Stomach (tissue), 19 donors: ENCODE measurements at places on chromosomes 7 and 10. TPM values are rescaled to one million over a fixed set of nuclear protein-coding genes. Genes with fewer than 3 reads are reported as not detected.

ZFAND2A gene
- 12.2 TPM for total RNA-seq

- peak; percentile 35 for DNase-seq
- no peak overlapping the region for H3K27ac ChIP-seq
- no peaks in the 10 kb centered on the region for H3K36me3 ChIP-seq
- peaks cover 35% of the 10 kb centered on the region for H3K4me1 ChIP-seq
- H3K27me3 ChIP-seq, result peaks cover 17% of the 10 kb centered on the region
Observed at GRCh38 chr10:101123085-101123814, 7.8 kb upstream of the TLX1 start.

DNA sequence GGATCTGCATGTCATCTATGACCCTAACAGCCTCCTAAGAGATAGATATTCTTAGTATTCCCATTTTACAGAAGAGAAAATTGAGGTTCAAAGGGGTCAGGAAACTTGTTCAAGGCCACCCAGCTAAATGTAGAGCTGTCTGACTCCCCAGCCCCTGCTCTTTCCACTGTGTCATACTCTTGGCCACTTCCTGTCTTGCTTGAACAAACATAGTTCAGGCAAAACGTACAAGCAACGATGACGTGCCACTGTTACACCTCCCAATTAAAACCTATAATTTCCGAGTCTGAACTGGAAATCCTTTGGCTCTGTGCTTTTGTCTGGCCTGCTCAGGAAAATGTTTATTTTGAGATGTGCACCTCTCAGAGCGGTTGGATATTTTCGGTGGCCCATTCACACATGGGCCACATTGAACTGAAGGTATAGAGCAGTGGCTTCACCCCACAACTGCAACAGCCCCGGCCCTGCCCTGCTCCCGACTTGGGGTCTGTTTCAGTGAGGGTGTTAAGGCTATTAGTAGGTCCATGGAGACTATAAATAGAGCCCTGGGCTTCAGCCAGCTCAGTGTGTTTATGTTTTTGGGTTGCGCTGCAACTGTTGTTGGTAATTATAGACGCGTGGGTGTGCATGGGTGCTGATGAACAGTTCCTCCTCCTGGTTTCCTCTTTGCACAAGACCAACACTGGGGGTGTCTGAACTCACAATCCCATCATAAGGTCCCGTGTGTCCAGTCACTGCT is 172.3 kb upstream of the ADO start:
- H3K4me1 ChIP-seq, result no peaks in the 10 kb centered on the region
- DNase-seq, result no peak
- no peak overlapping the region for H3K4me3 ChIP-seq

GRCh38 chr10:125633517-125633999 is 49.4 kb downstream of the TEX36 start:
- H3K36me3 ChIP-seq, result no peaks in the 10 kb centered on the region
- no peak overlapping the region for H3K4me3 ChIP-seq
- no peaks in the 10 kb centered on the region for H3K4me1 ChIP-seq
- H3K27ac ChIP-seq, result no peak overlapping the region
- no peak for DNase-seq

DNA sequence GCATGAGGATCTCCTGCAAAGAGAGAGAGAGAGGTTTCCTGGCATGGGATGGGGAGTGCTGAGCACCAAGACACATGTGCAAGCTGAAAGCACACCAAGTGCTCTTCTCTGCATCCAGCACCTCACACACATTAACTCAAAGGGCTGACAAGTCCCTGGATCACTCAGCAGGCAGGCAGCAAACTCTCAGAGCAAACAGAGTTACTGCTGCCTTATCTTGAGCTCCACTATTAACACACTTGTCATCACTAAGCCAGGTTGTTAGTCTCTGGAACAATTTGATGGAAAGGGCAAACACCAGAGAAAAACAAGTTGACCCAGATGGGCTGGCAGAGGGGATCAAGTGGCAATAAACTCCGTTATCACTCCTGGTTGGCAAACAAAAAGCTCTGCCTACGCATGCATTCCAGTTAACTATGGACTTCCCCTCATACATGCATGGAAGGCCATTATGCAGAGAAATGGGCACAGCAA is 349.9 kb downstream of the KCNMA1 start:
- no peaks in the 10 kb centered on the region for H3K27me3 ChIP-seq
- H3K4me3 ChIP-seq, result no peak overlapping the region
- DNase-seq, result no peak
- no peaks in the 10 kb centered on the region for H3K36me3 ChIP-seq
- peak overlapping the region; percentile 40 for H3K27ac ChIP-seq

HOXA3 gene
- total RNA-seq, result 0.87 TPM

- no peak overlapping the region for H3K4me3 ChIP-seq
- H3K27ac ChIP-seq, result no peak overlapping the region
- no peak for DNase-seq
- peaks cover 12% of the 10 kb centered on the region for H3K4me1 ChIP-seq
Observed at GRCh38 chr7:47666164-47666862, 84.4 kb upstream of the TNS3 start.

OR2A1 gene
- not detected for total RNA-seq

DNA sequence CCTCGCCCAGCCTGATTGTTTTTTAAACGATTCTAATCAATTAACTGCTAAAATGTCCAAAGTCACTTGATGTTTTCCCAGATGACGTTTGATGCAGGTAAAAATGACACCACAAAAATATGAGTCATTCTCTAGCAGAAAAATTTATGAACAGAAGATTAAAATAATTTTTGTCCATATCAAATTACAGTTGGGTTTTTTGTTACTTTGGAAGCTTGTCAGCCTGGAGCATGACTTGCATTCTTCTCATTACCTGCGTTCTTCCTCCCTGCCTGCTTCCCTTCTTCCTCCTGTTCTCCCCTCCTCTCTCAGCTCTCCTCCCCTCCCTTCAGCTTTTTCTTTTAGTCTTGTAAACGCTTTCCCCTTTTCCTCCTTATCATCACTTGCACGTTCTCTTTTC is 18.7 kb downstream of the IL15RA start:
- peaks cover 6% of the 10 kb centered on the region for H3K4me1 ChIP-seq
- H3K36me3 ChIP-seq, result peaks cover 97% of the 10 kb centered on the region
- no peak for DNase-seq
- H3K27me3 ChIP-seq, result no peaks in the 10 kb centered on the region

DNA sequence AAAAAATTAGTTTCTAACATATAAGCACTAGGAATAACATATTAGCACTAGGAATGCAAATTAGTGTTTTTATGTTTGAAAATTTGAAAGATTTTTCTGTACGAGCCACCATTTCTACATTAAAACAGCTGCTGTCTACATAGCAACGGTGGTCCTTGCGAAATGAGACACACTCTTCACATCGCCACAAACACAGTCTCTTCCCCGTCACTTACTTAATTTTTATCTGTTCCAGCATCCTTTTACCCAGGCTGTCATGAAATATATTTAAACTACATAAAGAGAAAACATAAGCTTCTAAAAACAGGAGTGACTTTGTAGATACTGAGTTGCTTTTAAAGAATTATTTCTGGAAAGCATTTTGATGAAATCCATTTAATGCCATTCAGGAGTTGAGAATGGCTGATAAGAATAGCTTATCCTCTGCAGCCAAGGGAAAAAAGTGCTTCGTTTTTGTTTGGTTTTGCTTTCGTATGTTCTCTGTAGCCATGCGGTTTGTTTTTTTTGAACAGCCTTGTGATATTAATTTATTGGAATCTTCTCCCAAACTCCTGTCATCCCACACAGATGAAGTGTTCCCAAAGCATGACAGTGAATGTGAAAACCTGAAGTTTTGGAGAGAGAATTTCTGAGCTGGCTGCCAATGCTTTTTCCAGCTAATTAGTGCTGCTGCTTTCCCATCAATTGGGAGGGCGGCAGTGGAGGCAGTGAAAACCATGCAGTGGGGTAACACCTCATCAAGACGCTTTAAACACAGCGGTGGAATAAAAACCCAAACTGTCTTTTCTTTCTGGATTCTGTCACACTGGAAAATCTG is 603.7 kb upstream of the ADARB2 start:
- H3K36me3 ChIP-seq, result no peaks in the 10 kb centered on the region
- H3K27me3 ChIP-seq, result no peaks in the 10 kb centered on the region
- DNase-seq, result no peak
- no peak overlapping the region for H3K27ac ChIP-seq
- no peaks in the 10 kb centered on the region for H3K4me1 ChIP-seq
